ENCODE measurements at places on chromosomes 1 and 21.

- no peak for DNase-seq
Measured at GRCh38 chr21:44944596-44944995, 4.8 kb downstream of the SLX9 start.

- no peak for DNase-seq
Measured at GRCh38 chr21:16186742-16187141, 457.0 kb downstream of the USP25 start.

- peak; percentile 67 for DNase-seq
Measured at GRCh38 chr1:6743189-6744101, 41.8 kb upstream of the CAMTA1 start.

DNA sequence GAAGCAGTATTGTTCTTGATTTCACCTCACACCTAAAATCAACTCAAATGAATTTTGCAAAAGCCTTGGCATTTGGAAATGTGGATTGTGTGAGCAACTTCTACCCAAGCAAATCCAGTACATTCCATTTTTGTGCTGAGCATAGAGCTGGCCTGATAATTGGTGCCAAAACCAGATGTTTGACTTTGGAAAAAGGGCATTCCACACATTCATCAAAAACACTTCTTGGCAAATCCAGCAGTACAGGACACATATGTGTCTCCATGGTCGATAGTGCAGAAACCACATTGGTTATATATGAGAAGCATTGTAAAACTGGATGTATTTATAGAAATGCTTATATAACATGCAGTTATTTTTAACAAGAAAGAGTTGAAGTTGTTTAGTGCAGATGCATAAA, 210.4 kb downstream of the KCNK2 start:
- no peak for DNase-seq

DNA sequence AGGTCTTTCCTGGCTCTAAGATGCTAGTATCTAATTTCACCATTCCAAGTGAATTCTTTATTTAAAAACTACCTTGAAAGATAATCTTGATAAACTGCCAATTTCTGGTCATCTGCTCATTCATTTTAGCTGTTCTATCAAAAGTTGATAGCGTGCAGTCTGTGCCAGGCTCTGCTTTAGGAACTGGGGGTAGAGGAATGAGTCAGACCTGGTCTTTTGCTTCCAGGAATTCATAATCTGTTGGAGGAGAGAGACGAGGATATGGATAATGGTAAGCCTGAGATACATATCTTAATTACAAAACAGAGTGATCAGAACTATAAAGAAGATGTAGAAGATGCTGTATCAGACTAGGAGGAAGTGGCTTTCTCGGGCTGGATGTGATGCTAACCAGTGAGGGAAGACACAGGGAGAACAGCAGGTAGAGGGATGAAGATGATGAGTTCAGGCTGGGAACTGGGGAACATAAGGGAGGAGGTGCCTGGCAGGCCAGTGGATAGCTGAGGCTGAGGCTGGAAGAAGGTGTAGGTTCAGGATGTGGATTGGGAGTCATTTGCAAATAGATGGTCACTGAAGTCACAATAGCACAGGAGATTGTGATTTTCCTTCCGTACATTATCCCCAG, 12.3 kb upstream of the PHC2 start:
- no peak for DNase-seq

DNA sequence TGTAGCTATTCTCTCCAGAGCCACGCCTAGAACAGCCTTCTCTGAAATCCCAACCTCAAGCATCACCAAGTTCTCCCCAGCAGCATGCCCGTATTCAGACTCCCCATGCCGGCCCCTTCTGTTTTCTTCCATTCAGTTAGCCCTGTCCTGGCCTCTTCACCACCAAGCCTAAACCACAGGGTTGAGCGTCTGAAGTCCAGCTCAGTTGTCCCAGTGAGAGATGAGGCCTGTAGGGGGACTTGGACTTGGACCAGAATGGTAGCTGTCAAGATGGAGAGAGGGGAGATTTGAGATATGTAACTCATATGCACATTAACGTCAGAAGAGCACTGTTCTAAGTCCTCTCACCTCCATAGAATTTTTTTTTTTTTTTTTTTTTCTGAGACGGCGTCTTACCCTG, 5.5 kb upstream of the TMEM54 start:
- DNase-seq = no peak

GRCh38 chr1:240226102-240226501, 134.4 kb downstream of the FMN2 start:
- no peak for DNase-seq

DNA sequence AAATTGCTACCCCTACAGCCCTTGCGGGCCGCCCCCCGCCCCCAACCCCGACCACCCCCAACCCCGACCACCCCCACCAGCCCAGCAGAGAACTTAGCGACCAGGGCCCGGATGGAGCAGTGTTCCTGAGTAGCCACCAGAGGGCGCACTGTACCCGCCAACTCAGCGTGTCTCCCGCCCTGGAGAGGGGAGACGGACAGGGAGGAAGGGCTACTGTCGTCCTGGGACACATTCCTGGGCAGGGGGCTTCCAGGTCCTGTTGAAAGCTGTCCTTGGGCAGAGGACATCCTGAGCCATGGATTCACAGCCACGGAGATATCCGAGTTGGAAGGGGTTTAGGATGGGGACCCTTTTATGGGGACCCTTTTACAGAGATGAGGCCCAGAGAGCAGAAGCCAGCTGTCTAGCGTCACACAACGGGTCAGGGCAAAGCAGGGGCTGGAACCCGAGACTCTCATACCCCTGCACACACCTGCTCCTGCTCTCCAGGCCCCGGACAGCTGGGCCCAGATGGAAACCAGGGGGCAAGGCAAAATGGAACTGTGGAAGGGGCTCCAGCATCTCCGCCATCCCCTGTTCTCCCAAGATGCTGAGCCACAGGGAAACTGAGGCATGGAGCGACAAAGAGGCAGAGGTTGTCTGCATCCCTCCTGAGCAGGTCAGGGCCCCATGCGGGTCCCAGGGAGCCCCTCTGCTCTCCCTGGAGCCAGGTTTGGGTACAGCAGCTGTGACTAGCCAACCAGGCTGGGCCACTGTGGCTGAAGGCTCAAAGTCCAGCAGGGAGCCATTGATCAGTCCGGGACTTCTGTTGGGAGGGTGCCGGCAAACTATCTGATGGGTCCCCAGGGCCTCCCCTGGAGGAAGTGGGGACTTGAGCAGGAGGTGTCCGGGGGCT, 25.0 kb upstream of the LAPTM5 start:
- DNase-seq = peak; percentile 89

- DNase-seq = no peak
Measured at GRCh38 chr1:217435204-217435603, 195.7 kb downstream of the GPATCH2 start.

GRCh38 chr1:234853906-234854644, 244.1 kb upstream of the IRF2BP2 start:
- no peak for DNase-seq

GRCh38 chr1:171195767-171196166, 10.7 kb downstream of the FMO2 start:
- DNase-seq = no peak

- no peak for DNase-seq
Measured at GRCh38 chr1:198677027-198677426, 38.2 kb downstream of the PTPRC start.

DNA sequence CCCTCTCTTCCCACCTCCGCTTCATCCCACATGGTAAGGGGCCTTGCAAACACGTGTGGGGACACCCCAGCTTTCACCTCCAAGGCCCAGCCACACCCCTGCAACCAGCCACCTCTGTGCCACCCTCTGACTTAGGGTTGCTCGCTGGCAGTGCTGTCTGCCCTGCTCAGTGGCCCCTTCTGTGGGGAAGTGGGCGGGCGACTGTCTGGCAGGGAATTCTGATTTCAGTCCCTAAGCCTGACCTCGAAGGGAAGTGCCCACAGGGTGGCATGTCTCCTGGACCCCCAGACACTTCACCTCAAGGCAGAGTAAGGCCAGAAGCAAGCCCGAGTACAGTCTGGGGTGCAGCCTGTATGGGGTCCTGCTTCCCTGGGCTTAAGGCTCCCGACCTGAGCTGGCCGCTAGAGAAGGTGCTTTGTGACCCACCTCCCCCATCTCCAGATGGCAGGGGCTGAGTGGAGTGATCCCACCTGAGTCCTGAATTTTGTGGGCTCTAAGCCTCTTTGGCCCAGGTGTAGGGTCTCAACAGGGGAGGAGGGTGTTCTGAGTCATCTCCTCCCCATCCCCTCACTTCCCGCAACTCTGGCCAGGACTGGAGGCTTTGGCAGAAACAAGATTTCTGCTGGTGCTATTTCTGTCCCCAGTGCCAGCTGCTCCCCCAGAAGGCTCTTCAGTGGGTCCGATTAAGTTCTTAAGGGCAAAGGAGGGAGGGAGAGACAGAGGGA, 7.0 kb downstream of the RD3 start:
- no peak for DNase-seq

- DNase-seq = no peak
Measured at GRCh38 chr1:1770102-1770501, 8.2 kb downstream of the NADK start.

DNA sequence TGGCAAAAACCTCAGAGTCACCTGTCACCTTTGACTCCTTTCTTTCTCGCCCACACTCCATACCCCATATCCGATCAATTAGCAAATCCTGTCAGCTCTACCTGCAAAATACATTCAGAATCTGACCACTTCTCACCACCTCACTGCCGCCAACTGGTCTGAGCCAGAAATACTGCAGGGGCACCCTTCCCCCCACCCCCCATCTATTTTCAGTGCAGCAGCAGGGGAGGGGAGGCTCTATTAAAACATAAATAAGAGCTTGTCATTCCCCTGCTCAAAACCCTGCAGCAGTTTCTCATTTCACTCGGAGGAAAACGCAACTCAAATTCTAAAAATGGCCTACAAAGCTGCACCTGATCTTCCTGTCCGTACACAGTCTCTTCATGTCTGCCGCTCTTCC, 3.9 kb downstream of the PKLR start:
- no peak for DNase-seq
